ENCODE measurements at places on chromosomes 5 and 9. TPM values are rescaled to one million over a fixed set of nuclear protein-coding genes. Genes with fewer than 3 reads are reported as not detected.

- no peaks in the 10 kb centered on the region for H3K36me3 ChIP-seq
- DNase-seq = peak; percentile 8
- H3K27ac ChIP-seq = no peak overlapping the region
- H3K4me3 ChIP-seq = no peak overlapping the region
- H3K27me3 ChIP-seq = no peaks in the 10 kb centered on the region
Measured at GRCh38 chr9:99635032-99635431, 186.7 kb upstream of the NR4A3 start.

Gene RNF44
- total RNA-seq = 47.8 TPM

DNA sequence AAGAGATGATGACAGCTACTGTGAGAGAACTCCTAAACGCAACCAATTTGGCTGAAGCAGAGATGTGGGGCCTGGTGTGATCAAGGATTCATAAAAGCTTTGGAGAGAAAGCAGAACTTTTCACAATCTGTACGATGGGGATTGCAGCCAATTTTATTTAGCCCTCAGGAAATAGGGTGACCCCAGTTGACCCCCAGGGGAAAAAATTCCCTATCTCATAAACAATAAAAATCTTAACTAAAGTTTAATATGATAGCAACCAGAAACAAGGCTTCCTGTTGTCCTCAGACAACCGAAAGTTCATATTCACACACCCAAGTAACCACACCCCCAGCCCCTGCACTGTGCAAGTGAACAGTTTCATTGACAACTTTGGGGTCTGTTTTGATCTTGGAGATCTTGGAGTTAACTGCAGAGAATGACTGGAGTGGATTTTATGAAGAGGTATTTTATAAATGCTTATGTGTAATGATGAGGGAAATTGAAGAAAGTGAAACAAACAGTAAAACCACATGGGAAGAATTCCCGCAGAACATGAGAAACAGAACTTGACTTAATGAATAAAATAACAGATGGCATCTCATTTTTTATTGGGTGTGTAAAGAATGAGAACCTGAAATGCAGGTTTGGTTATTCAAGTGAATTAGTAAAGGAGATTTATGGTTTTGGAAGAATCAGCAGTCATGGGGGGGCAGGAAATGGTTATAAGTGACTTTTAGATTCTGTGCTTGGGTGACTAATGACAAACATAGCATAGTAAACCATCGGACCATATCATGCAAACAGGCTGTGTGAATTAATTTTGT lies 94.5 kb downstream of the PDE4D start:
- no peaks in the 10 kb centered on the region for H3K36me3 ChIP-seq
- H3K27me3 ChIP-seq = no peaks in the 10 kb centered on the region
- no peak overlapping the region for H3K4me3 ChIP-seq
- H3K27ac ChIP-seq = no peak overlapping the region
- DNase-seq = peak; percentile 34

DNA sequence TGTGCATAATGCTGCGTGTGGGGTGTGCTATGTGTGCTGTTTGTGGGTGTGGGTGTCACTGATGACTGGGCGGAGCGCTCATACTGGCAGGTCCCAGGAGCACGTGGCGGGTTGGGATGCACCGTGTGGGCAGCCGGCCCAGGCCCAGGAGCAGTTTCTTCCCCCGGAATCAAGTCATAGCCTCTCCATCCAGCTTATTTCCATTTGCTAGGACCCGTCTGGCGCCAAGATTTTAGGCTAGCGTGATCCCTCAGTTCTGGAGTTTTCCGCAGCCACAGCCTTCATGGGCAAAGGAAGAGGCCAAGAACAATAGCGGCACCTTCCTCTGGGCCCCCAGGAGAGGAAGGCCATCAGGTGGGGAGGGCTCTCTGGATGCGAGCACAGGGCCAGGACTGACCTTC lies 43.3 kb upstream of the NEURL1B start:
- H3K36me3 ChIP-seq = no peaks in the 10 kb centered on the region
- peaks cover 3% of the 10 kb centered on the region for H3K27me3 ChIP-seq
- no peak overlapping the region for H3K4me3 ChIP-seq
- no peaks in the 10 kb centered on the region for H3K4me1 ChIP-seq
- DNase-seq = no peak
- no peak overlapping the region for H3K27ac ChIP-seq

Gene TAF1L
- total RNA-seq = 0.02 TPM

GRCh38 chr9:127915325-127915752 lies 1.5 kb downstream of the ST6GALNAC4 start:
- peaks cover 3% of the 10 kb centered on the region for H3K36me3 ChIP-seq
- H3K27ac ChIP-seq = no peak overlapping the region
- H3K27me3 ChIP-seq = no peaks in the 10 kb centered on the region
- H3K4me1 ChIP-seq = peaks cover 33% of the 10 kb centered on the region
- no peak for DNase-seq
- H3K4me3 ChIP-seq = no peak overlapping the region

DNA sequence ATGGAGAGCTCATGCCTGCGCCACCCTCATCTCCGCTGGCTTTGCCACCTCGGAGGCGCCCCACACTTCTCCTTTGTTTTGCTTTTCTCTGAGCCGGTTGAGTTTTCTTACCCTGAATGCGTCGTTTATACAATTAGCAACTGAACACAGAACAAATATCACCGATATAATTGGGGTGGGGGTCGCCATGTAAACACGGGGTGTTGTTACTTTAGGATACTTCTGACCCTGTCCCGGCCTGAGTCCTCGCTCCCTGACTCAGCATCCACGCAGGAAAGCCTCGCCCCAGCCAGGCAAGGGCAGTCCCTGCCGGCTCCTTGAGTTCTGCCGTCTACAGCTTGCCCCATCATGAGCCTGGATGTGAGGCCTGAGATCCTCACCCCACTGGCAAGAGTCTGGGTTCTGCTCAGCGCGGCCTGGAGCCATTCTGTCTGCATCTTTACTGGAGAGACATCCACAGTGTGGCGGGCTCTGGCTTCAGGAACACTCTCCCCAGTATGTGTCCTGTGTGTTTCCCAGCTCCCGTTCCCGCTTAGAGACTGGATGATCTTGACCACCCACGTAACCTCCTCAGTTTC lies 5.5 kb downstream of the NKX2-5 start:
- DNase-seq = no peak
- no peak overlapping the region for H3K27ac ChIP-seq
- H3K36me3 ChIP-seq = no peaks in the 10 kb centered on the region

GRCh38 chr9:100408546-100409175 lies 18.3 kb upstream of the MSANTD3 start:
- H3K27me3 ChIP-seq = no peaks in the 10 kb centered on the region
- no peaks in the 10 kb centered on the region for H3K4me1 ChIP-seq
- no peak overlapping the region for H3K27ac ChIP-seq
- no peaks in the 10 kb centered on the region for H3K36me3 ChIP-seq
- H3K4me3 ChIP-seq = no peak overlapping the region
- DNase-seq = no peak

Gene CDC20B
- 0.11 TPM for total RNA-seq

GRCh38 chr5:127440831-127441230 lies 76.6 kb upstream of the PRRC1 start:
- no peaks in the 10 kb centered on the region for H3K27me3 ChIP-seq
- no peak for DNase-seq
- H3K27ac ChIP-seq = peak overlapping the region; percentile 9
- no peaks in the 10 kb centered on the region for H3K36me3 ChIP-seq
- H3K4me3 ChIP-seq = no peak overlapping the region
- H3K4me1 ChIP-seq = peaks cover 11% of the 10 kb centered on the region

DNA sequence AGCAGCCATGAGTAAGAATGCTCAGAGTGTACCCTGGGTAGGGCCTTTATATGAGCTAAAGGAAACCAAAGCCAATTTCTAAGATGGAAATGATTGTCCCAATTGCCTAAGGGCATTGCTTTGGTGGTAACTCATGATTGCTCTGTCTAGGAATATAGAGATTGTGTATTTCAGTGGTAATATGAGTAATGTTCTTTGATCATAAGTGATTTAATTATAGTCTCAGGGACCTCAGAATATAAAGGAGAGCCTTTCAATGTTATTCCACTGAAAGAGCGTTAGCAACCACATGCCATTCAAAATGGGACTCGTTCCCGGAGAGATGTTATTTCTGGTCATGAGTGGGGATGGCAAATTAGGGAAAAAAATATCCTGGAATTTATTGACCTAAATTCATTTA lies 340.5 kb downstream of the ARHGEF28 start:
- H3K36me3 ChIP-seq = no peaks in the 10 kb centered on the region
- H3K27me3 ChIP-seq = no peaks in the 10 kb centered on the region
- no peak overlapping the region for H3K4me3 ChIP-seq

DNA sequence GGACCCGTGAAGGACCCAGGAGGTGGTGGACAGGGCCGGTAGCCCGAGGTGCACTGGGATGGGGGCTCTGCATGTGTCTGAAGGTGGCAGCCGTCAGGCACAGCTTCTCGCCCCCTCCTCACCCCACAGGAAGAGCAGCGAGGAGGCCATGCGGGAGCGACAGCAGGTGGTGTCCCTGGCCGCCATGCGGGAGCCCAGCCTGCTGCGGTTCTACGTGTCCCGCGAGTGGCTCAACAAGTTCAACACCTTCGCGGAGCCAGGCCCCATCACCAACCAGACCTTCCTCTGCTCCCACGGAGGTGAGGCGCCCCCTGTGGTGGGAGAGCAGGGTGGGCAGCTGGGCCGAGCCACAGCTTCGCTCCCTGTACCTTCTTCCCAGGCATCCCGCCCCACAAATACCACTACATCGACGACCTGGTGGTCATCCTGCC lies 39.9 kb downstream of the USP20 start:
- H3K36me3 ChIP-seq = peaks cover 2% of the 10 kb centered on the region
- no peak overlapping the region for H3K27ac ChIP-seq
- H3K27me3 ChIP-seq = no peaks in the 10 kb centered on the region
- no peak overlapping the region for H3K4me3 ChIP-seq
- H3K4me1 ChIP-seq = no peaks in the 10 kb centered on the region

GRCh38 chr5:68176802-68177479 lies 38.6 kb upstream of the PIK3R1 start:
- no peaks in the 10 kb centered on the region for H3K4me1 ChIP-seq
- no peaks in the 10 kb centered on the region for H3K36me3 ChIP-seq
- no peaks in the 10 kb centered on the region for H3K27me3 ChIP-seq
- H3K4me3 ChIP-seq = no peak overlapping the region

DNA sequence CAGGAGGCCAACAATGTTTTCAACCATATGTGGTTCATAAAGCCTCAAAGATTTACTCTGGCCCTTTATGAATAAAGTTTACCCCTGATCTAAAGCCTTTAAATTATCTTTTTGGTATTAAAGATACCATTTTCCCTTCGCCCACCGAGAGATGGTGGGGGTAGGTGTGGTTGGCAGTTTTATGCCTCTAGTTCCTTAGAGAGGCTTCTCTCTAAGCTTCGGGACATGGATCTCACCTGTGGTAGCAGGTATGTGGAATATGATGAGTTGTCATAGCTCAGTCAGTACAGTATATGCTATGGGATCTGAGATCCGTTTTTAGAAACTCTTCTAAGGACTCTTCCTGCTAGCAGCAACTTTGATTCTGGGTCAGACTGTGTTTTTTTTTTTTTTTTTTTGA lies 2.3 kb downstream of the UQCRQ start:
- no peak for DNase-seq
- peaks cover 10% of the 10 kb centered on the region for H3K36me3 ChIP-seq
- H3K27me3 ChIP-seq = no peaks in the 10 kb centered on the region

GRCh38 chr9:76215066-76215465 lies 179.2 kb downstream of the RFK start:
- H3K4me1 ChIP-seq = peaks cover 30% of the 10 kb centered on the region
- DNase-seq = peak; percentile 83
- peak overlapping the region; percentile 71 for H3K27ac ChIP-seq
- no peaks in the 10 kb centered on the region for H3K36me3 ChIP-seq
- no peak overlapping the region for H3K4me3 ChIP-seq

Gene KCNT1
- total RNA-seq = not detected

Gene FAM151B
- 2.9 TPM for total RNA-seq

- H3K27me3 ChIP-seq = no peaks in the 10 kb centered on the region
- H3K36me3 ChIP-seq = peaks cover 5% of the 10 kb centered on the region
- peak overlapping the region; percentile 84 for H3K27ac ChIP-seq
Measured at GRCh38 chr9:124260769-124261603, 3.2 kb downstream of the NEK6 start.

DNA sequence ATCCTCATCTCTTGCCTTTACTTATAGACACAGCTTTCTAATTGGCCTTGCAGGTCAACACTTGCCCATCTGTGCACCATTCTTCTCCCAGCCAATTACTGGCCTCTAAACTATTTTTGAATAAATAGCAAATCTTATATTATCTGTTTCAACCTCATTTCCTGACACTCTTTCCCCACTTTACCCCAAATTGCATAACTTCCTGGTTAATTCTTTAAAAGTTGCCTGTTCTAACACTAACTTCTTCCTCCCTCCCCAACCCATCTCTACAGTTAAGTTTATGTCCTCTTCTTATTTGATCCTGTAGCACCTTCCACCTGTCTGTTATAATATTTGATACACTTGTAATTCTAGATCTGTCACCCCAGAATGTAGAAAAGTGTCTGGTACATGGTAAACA lies 372.1 kb downstream of the PDE4D start:
- DNase-seq = no peak
- H3K27me3 ChIP-seq = no peaks in the 10 kb centered on the region
- no peak overlapping the region for H3K4me3 ChIP-seq
- no peak overlapping the region for H3K27ac ChIP-seq

GRCh38 chr9:17942498-17942897 lies 363.6 kb downstream of the SH3GL2 start:
- no peak overlapping the region for H3K4me3 ChIP-seq
- no peaks in the 10 kb centered on the region for H3K27me3 ChIP-seq

Gene SHOC1
- total RNA-seq = not detected

- H3K4me3 ChIP-seq = no peak overlapping the region
- H3K4me1 ChIP-seq = no peaks in the 10 kb centered on the region
- no peak for DNase-seq
- no peak overlapping the region for H3K27ac ChIP-seq
- no peaks in the 10 kb centered on the region for H3K27me3 ChIP-seq
Measured at GRCh38 chr5:116044073-116044472, 11.8 kb downstream of the ARL14EPL start.

Gene BICD2
- 45.9 TPM for total RNA-seq

Gene ECM2
- 0.18 TPM for total RNA-seq

Gene SPINK7
- not detected for total RNA-seq

DNA sequence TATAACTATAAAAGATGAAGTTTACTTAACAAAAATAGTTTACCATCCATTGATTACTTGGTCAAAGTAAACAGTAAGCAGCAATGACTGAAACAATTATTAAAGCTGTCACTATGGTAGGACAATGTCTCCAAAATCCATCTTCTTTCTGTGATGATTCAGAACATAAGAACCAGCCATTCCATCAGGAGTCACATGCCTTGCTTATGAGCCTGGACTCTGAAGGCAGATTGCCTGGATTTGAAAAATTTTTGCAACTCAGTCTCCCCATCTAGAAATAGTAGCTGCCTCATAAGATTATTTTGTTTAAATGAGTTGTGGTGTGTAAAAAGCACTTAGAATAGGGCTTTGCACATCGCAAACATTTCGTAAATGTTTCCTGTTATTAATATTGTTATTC lies 136.2 kb downstream of the LIFR start:
- H3K27ac ChIP-seq = no peak overlapping the region
- H3K36me3 ChIP-seq = no peaks in the 10 kb centered on the region
- H3K27me3 ChIP-seq = no peaks in the 10 kb centered on the region
- no peak overlapping the region for H3K4me3 ChIP-seq

Gene TMEM252
- not detected for total RNA-seq

Measured in astrocyte (in vitro differentiated cells and primary cell).